Stimulated activated CD8-positive, alpha-beta memory T cell treated with anti-CD3 and anti-CD28 coated beads, Interleukin-15, amount 100 ng/mL, for 4 hours (primary cell): ENCODE measurements at places on chromosomes 1 and 21.

GRCh38 chr1:233617025-233617424, 3.1 kb downstream of the KCNK1 start:
- DNase-seq = no peak

- no peak for DNase-seq
Measured at GRCh38 chr1:36883315-36883949, 150.9 kb downstream of the GRIK3 start.

DNA sequence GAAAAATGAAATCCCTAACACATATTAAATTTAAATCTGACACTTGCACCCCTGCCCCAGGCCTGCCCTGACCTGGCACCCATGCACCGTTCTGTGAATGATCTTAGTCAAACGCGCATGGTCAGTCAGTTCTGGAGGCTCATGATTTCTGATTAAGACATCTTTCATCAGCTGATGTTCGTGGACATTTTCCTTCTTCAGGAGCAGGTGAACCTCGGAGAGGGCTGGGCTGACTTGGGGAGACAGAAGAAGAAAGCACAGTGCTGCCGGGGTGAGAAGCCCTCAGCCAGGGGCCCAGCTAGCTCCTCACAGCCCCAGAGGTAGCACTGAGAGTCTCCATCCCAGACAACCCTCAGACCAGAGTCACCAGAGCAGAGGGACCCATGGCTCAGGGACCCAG, 134.5 kb upstream of the AJAP1 start:
- DNase-seq = no peak

DNA sequence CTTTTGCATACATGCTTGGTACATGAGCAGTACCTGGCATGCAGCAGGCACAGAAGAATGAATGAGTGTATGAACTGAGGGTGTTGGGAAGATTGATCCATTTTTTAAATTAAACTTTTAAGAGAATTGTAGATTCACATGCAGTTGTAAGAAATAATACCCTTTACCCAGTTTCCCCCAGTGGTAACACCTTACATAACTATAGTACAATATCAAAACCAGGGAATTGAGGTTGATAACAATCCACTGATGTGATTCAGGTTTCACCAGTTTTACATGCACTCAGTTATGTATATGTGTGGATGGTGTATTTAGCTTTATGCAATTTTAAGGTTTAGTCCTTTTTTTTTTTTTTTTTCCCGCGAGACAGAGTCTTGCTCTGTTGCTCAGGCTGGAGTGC, 20.5 kb downstream of the TRABD2B start:
- DNase-seq = no peak

DNA sequence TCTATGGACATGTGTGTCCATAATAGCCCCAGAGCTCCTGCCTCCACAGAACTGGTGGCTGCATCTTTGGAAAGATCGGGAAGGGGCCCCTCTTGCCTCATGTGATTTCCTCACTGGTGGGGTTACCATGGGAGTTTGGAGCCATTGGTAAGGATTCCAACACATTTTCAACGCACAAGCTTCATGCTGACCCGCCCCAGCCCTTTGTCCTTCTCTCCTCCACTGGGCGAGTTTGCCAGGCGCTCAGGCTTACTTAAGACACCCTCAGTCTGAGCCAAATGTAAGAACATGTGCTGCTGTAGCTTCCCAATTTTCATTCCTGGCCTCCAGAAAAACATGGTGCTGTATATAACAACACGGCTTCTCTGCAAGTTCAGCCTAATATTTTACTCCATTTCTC, 72.4 kb downstream of the ATP5PO start:
- no peak for DNase-seq

DNA sequence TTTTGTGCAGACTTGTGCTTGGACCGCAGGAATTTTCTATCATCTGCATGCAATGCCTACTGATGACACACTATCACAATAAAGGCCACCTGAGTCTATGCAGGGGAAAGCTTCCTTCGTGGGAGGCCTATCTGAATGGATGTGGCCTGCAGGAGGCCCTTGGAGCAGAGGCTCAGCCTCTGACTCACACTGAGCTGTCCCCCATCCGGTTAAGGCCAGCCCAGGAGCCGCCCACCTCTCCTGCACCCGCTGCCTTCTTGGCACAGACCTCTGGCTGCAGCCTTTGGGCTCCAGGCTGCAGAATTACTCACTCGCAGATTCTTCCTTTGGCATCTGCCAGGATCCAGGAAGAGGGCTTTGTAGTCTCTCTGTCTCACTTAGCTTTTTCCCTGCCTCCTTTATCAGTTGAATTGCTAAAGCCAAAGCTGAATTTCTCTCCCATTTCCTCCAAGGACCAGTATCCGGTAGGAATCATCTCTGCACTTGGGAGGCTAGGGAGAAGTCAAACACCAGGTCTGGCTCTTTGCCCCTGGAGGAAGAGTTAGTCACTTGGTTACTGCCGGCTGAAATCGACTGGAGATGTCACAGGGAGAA, 65.1 kb upstream of the JUN start:
- no peak for DNase-seq

DNA sequence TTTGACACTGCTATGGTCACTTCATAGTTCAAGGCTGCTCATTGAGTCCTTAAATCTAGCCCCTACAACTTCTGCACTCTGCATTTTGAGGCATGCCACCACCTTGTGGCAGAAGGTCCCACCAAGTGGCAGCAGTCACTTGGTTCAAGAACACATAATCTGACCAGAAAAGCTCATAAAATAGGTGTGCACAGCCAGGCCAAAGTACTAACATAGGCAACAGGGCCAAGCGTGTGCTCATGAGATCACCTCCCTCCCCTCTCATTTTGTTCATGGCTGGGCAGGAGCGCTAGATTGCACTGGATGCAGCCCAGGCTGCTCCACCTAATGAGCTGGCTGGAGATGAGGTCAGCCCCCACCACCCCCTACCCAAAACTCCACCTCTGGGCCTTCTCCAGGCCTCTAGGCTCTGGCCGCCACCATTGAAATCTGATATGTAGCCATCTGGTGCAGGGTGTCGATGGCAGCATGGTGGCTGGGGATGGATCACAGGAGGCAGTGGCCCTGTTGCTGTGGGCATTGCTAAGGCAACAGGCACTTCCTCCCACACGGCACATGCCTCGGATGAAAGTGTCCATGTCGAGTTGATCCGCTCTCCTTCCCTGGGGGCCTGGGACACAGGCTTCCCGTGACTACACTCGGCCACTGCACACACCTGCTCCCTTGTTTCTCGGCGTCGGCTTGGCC, 193.2 kb downstream of the TRABD2B start:
- DNase-seq = no peak

- no peak for DNase-seq
Measured at GRCh38 chr1:204275695-204276370, 62.0 kb upstream of the GOLT1A start.

- DNase-seq = no peak
Measured at GRCh38 chr1:219710529-219711194, 97.8 kb upstream of the ZC3H11B start.

GRCh38 chr1:212283741-212284140, 1.5 kb upstream of the PPP2R5A start:
- DNase-seq = no peak

DNA sequence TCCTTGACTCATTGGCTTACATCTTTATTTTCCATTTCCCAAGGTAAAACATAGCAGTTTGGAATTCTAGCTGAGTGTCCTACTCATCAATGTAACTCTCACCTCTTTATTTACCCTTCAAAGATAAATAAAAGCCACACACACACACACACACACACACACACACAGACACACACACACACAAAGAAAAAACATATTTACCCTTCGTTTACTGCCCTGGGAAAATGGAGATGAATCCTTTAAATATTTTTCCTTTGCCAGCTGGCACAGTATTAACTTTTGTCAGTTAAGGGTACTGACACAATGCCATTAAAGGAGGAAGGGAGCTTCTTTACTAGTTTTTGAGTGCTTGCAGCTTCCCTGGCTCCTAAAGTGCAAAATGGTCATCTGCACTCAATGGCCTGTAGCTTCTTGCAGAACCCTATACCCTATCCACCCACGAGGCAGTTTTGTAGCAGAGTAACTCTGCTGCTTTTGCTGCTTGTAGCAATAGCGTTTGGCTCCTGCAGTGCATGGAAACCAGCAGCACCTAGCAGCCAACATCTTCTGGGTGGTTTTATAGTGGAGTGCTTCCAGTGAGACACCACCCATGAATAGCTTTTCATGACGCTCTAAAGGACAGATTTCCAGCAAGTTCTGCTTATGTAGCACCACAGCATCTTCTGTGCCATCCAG, 103.7 kb downstream of the HS2ST1 start:
- DNase-seq = no peak

DNA sequence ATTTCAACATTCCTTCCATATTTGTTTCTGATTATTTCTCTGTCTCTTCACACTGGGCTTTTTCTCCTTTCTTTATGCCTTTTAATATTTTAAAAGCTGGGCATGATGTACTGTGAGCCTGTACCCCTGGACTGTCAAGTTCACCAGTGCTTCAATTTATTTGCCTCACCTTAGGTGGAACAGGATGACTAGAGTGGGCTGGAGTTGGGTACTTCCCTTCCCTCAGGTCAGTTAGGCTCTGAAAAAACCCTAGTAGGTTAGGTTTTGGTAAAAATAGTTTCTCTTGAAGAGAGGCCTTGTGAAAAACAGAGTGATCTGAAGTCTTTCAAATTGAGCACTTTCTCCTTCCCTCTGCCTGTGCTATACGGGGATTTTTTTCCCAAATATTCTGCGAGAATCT, 163.0 kb upstream of the LYPLAL1 start:
- DNase-seq = no peak

- no peak for DNase-seq
Measured at GRCh38 chr21:44267655-44268142, 6.0 kb upstream of the DNMT3L start.

DNA sequence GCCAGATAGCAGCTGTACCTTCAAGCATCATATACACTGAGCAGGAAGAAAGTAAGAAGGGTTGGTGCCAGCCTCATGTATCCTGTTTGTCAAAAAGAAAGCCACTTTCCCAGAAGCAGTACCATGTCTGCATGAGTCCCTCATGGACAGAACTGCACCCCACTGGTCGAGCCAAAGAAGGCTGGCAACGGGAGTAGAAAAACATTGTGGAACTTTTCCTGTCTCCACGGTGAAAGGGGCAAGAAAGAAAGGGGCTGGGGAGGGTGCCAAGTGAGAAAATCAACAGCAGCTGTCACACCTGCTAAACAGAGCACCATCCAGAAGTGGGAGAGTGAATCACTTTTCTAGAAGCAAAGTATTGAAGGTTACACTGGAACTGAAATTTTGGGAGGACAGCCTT, 621.7 kb downstream of the LMO4 start:
- DNase-seq = no peak

- no peak for DNase-seq
Measured at GRCh38 chr1:87826681-87827251, 498.1 kb downstream of the LMO4 start.

- DNase-seq = no peak
Measured at GRCh38 chr21:37338671-37339551, 27.7 kb upstream of the DYRK1A start.

GRCh38 chr1:168280296-168280927, at the start of gene TBX19:
TBX19 (plus strand) TSS chr1:168280877; CDS start chr1:168281091, 214 bp downstream.
- no peak for DNase-seq

- no peak for DNase-seq
Measured at GRCh38 chr1:233355841-233356704, 28.5 kb downstream of the MAP3K21 start.

DNA sequence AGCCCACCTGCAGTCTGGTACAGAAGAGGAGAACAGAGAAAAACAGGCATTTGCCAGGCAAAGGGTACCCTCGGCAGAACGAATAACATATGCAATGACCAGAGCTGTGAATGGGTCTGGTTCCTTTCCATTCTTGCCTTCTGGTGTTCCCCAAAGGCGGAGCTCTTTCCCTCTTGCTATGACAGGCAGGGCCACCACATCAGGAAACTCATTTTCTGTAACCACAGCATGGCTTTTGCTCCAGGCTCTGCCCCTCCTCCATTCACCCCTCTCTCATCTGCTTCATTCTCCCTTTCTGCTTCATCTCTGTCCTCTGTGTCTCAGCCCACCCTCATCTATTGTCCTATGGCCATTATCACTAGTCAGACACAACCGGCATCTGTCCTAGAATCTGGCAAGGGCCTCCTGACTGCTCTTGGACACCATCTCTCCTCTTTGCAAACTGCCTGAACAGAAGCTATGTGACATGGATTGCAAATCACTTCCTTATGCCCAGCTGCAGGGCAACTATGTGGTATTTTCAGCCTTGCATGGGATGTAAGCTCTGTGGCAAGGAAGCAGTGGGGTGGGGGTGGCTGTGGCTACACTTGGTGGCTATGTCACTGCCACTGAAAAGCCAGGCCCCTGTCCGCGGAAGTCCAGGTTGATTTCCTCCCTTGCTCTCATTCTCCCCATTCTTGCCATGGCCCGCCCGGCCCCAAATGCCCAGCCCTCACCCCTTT, 78.8 kb upstream of the ABCD3 start:
- DNase-seq = no peak

- no peak for DNase-seq
Measured at GRCh38 chr21:26405735-26406361, 167.2 kb downstream of the CYYR1 start.

DNA sequence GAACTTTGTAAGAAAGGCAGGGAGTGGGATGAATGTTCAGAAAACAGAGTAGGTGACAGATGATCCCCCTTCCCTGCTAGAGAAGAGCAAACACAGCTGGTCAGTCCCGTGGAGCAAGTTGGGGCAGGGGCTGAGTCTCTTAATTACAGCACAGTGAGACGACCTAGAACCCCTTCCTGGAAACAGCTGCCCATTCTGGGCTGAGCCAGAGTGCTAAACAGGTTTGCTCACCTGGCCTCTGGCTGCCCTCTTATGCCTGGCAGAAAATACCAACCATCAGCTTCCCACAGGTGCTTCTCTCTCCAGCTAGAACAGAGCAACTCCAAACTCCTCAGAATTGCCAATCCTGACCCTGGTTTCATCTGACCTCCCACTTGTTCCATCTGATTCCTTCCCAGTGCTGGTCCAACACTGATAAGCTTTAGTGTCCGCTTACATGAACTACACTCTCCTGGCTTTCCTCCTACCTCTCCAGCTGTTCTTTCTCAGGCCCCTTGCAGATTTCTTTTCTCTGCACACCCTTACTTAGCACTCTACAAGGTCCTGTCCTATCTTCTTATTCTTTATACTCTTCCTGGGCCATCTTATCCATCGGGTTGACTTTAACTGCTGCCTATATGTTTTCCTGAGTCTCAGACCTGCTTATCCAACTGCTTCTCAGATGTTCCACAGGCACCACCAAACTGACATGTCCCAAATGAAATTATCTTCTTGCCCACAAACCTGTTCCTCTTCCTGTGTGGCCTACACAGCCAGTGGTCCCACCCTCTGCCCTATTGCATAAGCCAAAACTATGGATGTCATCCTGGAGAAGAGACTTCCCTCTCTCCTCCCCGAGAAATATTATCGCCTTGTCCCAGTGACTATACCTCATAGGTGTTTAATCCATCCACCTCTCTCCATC, 22.6 kb upstream of the COL9A2 start:
- no peak for DNase-seq

GRCh38 chr1:27886744-27887143, 14.4 kb downstream of the THEMIS2 start:
- DNase-seq = no peak

- no peak for DNase-seq
Measured at GRCh38 chr1:171929121-171929520, 87.8 kb downstream of the DNM3 start.
